Glomerular endothelial cell (primary cell): ENCODE measurements at places on chromosomes 5 and 9. TPM values are rescaled to one million over a fixed set of nuclear protein-coding genes. Genes with fewer than 3 reads are reported as not detected.

FCN2 gene
- not detected in 2 replicates for total RNA-seq

TXNDC15 gene
- 39.2 and 55.4 TPM in 2 replicates for total RNA-seq

CTSV gene
- 0.19 and 1.6 TPM in 2 replicates for total RNA-seq

MCIDAS gene
- not detected in 2 replicates for total RNA-seq

DTWD2 gene
- 1.6 and 5.1 TPM in 2 replicates for total RNA-seq

PCDHGA7 gene
- total RNA-seq = 3.6 and 5.3 TPM in 2 replicates

PRRC1 gene
- total RNA-seq = 66.0 and 70.8 TPM in 2 replicates

PLPP7 gene
- total RNA-seq = 3.3 and 4.4 TPM in 2 replicates

ERCC8 gene
- 9.6 and 11.1 TPM in 2 replicates for total RNA-seq

C5orf58 gene
- not detected in 2 replicates for total RNA-seq

ZNF454 gene
- total RNA-seq = 1.3 and 3.3 TPM in 2 replicates

PGM5 gene
- 1.4 and 3.3 TPM in 2 replicates for total RNA-seq
